ENCODE measurements at places on chromosomes 4 and X.
A peak's percentile ranks its signal among the peaks of the same experiment; 100 is the strongest.

- no peak for DNase-seq
These were observed 89.5 kb downstream of the ELOVL6 start for GRCh38 chr4:110108960-110109359.

GRCh38 chr4:181477591-181477990, 765.6 kb upstream of the TENM3 start:
- DNase-seq = no peak

DNA sequence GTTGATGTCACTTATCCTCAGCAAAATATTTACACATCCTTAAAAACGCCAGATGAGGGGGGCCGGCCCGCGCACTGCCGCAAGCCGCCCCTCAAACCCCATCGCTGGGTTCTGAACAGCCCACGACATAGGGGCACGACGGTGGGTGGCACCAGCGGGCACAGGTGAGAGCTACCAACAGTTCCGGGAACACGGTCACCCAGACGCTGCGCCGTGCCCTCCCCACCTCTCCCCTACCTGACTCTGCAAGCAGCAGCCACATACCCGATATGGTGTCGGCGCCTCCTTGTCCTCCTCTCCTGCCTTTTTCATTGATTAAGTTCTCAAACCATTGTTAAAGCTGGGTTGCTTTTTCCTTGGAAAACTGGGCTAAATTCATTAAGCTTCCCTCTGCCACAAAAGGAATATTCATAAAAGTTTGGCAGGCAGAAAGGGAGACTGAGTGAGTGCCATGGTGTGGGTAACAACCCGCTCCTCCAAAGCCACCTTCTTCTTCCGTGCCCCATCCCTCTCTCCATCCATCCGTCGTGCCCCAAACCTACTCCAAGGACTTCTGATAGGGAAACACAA, 1.4 kb downstream of the RAI2 start:
- no peak for DNase-seq

- DNase-seq = no peak
These were observed 171.4 kb downstream of the NHS start for GRCh38 chrX:17546356-17546755.

GRCh38 chr4:26319949-26320537, 771 bp upstream of the RBPJ start:
- DNase-seq = peak; percentile 29

DNA sequence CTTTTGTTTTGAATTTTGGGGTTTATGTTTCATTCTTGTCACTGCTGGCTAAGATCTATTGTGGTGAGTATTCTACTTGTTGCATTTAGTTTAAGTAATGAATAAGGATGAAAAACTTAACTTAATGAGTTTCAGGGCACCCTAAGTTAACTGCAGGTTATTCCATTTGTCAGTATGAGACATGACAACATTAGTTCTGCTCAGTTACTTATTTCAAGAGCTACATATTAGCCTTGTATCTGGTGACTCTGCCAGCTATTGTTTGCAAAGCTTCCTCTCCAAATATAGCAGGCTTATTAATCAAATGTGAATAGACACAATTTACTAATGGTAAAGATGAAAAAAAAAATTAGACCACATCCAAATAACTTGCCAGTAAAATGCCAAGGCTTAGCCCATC, 567.1 kb downstream of the IL15 start:
- DNase-seq = no peak

DNA sequence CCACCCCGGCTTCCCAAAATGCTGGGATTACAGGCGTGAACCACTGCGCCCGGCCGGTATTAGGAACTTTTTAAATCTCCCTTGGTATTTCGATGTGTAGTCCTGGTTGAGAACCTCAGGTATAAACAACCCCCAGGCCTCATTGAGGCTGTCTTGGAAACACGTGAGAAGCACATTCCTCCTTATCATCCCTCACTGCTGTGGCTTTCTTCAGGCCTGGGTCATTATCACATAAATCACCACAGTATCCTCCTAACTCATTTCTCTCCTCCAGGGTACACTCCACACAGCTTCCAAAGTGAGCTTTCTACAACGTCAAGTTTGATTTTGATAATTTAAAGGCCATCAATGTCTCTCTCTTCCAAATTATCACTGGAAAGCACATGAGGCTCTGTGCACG, 198.2 kb downstream of the DCHS2 start:
- DNase-seq = no peak

- DNase-seq = no peak
These were observed 2104.2 kb downstream of the PCDH7 start for GRCh38 chr4:32824336-32824735.

Measured in activated gamma-delta T cell treated with anti-CD3 and anti-CD28 coated beads, Interleukin-2, amount 50 U/mL, for 16 hours (primary cell).